ENCODE measurements at places on chromosomes 12 and 14.
A peak's percentile ranks its signal among the peaks of the same experiment; 100 is the strongest.

DNA sequence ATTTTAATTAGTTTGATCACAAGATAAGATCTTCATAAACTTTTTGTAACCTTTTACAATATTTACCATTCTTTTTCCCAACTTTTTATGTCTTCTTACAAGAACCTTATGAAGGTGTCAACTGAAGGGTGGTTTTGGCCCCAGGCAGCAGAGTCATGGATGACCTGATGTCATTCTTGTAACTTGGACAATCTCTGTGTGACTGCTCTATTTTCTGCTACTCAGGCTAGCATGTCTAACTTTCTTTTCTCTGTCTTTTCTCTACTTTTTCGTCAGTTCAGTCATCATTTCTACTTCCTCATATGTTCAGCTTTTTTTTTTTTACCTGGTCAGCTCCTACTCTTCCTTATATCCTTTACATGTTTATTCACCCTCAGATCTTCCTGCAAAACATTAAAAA lies 150.7 kb upstream of the PTPRQ start:
- no peak for DNase-seq

DNA sequence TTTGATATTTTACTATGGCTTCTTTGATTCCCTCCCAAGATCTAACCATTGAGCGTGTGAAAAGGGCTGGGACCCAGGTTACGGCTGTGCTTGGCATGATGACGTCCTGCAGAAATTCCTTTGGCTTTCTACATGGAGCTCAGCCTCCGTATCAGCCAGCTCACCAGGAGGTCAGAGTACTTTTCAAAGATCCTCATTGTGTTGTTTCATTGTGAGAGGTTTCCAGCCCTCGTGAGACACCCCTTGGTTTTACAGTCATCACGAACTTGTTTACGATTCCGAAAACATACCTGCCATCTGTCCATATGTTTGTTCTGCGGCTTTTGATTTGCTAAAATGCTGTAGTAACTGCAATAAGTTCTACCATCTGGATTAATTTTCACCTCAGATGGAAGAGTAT lies 453.1 kb downstream of the TMEM121 start:
- DNase-seq = no peak

DNA sequence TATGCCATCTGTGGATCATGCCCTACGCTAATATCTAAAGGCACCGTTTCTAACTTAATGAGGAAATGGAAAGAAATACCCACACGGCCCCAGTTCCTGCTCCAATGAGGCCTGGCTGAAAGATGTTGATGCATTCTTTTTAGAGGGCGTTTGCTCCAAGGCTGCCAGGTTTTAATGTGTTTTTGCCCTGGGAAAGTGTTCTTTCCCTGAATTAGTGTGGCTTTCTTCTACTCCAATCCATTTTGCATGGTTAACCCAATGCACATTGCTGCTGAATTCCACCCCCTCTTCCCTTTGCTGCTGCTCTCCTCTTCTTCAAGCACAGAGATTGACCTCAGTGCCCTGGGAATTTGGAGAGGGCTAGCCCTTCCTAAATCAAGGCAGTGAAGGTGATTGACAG lies 1.1 kb downstream of the MYF5 start:
- no peak for DNase-seq

DNA sequence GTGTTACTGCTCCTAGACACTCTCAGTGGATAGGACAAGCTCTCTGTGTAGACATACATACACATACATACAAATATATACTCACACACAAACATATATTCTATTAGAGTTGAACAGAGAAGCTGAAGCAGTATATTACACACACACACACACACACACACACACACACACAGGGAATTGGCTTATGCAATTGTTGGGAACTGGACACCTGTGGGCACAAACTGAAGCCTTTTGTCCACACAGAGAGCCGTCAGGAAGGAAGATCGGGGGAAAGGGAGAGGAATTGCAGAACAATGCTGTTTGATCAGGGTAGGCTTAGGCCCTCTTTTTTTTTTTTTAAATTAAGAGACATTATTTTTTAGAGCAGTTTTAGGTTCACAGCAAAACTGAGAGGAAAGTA lies 180.7 kb upstream of the DDHD1 start:
- no peak for DNase-seq

- no peak for DNase-seq
Observed at GRCh38 chr12:54891717-54892478, 37.6 kb downstream of the MUCL1 start.

- DNase-seq = no peak
Observed at GRCh38 chr12:113276306-113276705, 55.0 kb downstream of the TPCN1 start.

DNA sequence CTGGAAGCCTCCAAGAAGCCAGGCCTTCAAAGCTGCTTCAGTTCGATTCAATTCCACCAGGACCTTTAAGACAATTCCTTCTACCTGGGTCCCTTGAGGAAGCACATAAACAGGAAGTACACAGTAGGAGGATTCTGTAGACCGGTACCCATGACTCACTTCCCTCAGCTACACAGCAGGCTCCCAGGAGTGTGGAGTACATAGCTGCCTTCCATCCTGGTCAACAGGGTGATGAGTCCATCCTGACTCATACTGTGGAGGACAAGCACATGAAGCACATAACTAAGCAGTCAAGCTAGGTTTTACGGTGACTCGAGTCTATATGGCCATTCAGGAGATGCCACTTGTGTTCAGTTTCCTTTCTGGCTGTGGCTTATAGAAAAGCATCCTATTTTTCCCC lies 197.6 kb upstream of the RBM19 start:
- peak; percentile 4 for DNase-seq

- DNase-seq = no peak
Observed at GRCh38 chr14:91254461-91254860, 10.0 kb upstream of the GPR68 start.

GRCh38 chr14:34912182-34912581 lies 37.0 kb upstream of the BAZ1A start:
- DNase-seq = no peak

DNA sequence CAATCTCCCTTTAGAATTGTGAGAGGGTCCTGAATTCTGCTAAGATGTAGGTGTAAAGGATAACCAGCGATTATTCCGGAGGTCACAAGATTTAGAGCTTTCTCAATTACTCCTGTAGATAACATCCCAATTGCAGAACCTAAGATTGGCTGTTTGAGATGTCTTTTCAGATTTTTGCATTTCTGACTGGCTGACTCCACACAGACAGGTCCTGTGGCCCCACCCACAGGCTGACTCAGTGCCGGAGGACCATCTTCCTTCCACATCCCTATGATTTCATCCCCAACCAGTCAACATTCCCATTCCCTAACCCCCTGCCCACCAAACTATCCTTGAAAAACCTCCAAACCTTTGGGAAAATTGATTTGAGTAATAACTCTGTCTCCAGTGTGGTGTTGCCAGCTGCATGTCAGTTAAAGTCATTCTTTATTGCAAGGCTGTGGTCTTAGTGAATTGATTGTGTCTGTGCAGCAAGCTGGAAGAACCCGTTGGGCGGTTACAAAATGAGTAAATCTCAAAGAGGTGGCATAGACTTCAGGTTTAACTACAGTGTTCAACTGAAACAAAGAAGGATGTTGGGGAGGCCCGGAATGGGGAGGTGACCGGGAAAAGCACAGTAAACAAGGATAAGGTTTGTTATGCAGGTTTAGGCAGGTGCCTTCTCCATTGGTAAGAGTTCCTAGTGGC lies 10.6 kb downstream of the FNTB start:
- DNase-seq = no peak

DNA sequence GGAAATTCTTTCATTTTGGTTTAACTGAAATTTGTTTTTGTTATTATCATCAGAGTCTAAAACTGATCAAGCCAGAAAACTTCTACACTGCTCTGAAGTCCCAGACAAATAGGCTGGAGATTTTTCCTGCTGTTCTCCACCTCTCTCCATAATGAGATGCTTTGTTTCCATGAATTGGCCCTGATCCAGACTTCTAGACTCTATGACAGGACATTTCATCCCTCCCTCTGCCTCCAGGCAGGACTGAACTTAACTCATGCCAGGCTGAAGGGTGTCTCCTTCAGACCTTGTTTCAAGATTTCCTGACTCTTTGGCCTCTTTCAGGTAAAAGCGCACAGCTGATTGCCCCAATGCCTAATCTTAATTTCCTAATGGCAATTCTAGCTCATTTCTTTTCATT lies 69.1 kb upstream of the HOXC13 start:
- no peak for DNase-seq

DNA sequence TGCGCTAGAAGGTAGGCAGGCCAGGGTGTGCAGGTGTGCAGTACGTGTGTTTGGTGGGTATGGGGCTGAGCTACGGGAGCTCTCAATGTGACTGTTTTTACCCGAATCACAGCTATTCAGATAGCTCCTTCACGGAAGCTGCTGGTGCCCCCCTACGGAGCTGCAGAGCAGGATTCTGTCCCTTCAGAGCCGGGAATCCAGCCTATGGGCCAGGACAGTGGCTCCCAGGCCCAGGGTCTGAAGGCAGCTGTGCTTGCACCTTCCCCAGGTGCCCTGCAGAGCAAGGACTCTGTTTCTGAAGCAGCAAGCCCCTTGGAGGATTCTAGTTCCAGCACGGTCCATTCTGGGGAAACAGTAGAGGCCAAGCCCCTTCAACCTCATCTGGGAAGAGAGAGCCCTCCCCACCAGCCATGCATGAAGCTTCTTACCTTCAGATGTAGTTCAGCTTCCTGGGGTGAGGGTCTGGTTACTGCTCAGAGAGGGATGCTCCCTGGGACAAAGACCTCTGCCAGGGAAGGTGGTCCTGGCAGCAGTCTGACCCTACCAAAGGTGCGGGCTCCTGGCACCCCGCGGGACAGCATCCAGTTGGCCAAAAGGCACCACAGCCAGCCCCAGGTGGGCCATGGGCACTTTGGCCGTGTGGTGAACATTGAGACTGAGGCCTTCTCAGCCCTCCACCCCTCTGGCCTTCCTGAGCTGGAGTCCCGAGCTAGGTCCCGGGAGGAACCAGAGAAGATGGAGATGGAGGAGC lies 29.1 kb downstream of the PLEKHH1 start:
- no peak for DNase-seq

DNA sequence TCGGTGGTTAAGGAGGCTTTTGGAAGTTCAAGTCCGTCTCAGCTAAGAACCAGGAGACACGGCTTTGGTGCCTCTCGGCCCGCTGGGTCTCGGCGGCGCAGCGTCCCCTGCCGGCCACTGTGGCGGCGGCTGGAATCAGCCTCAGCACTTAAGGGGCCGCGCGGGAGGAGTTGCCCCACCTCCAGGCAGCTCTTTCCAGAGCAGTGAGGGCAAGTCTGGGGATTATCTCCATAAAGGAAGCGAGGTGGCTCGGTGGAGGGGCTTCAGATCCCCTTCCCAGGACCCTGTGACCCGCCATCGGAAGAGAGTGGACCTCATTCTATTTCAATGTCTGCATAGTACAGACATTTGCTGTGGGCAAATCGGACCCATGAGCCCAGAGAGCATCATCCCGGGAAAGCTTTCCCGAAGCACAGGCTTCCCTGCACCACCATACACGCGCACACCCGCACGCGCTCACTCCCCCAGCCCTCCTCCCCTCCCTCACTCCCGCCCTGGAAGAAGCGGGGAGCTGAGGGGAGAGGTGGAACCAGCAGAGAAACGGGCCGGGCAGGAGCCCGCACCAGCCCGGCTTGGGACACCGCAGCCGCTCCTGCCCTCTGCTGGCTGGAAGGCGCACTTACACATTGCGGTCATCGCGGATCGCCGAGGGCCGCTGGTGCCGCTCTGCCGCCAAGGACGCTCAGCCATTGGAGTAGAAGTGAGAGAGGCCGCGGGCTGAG lies 15.9 kb downstream of the RNASE2 start:
- DNase-seq = peak; percentile 76

GRCh38 chr12:21478756-21479455 lies 22.5 kb downstream of the RECQL start:
- no peak for DNase-seq

GRCh38 chr12:78933014-78933413 lies 68.4 kb downstream of the SYT1 start:
- no peak for DNase-seq

- no peak for DNase-seq
Observed at GRCh38 chr14:104372390-104373054, 207.0 kb upstream of the C14orf180 start.

DNA sequence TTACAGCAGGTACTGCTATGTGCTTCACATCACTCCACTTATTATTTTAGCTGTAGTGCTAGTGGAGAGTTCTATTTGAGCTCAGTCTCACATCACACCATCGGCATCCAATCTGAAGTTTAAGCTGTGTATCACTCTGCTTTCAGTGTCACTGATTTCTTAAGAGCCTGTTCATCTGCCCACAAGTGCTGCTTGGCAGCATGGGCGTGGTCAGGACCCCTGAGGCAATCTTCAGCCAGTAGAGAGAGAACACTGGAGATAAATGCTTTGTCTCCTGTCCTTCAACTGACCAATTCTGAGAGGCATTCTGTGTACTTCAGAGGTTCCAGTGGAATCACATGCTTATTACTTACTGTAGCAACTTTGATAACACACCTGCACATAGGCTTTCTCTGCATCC lies 728.8 kb downstream of the RPS29 start:
- no peak for DNase-seq

GRCh38 chr12:15918066-15918465 lies 6.9 kb downstream of the DERA start:
- no peak for DNase-seq

- no peak for DNase-seq
Observed at GRCh38 chr14:92503756-92504491, 9.7 kb upstream of the RIN3 start.

GRCh38 chr14:97995038-97995437 lies 1197.9 kb downstream of the VRK1 start:
- DNase-seq = no peak

- DNase-seq = no peak
Observed at GRCh38 chr12:24600551-24600950, 348.4 kb downstream of the BCAT1 start.

DNA sequence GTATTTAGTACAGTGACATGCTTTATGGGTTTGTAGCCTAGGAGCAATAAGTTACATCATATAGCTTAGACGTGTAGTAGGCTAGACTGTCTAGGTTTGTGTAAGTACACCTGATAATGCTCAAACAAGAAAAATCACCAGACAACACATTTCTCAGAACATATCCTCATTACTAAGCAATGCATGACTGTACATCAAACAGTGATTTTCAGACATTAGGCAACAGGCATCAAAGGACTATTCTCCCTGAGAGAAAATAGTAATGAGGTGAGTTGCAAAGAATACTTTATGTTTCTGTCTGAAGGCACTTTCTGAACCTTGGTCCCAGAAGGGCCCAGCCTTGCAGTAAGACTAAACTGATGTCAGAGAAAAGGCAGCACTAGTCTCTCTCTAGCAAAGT lies 48.4 kb upstream of the SYT10 start:
- DNase-seq = no peak

- no peak for DNase-seq
Observed at GRCh38 chr12:132182711-132183365, 38.6 kb downstream of the NOC4L start.

GRCh38 chr14:96824283-96824682 lies 27.1 kb downstream of the VRK1 start:
- peak; percentile 59 for DNase-seq

- DNase-seq = no peak
Observed at GRCh38 chr14:33833706-33834465, 117.0 kb downstream of the EGLN3 start.

GRCh38 chr14:68146818-68147217 lies 327.2 kb downstream of the RAD51B start:
- peak; percentile 95 for DNase-seq

GRCh38 chr14:75934998-75935628 lies 46.7 kb downstream of the TGFB3 start:
- DNase-seq = no peak
